Fibroblast of upper back skin (primary cell): ENCODE measurements at places on chromosomes 6 and 20.
A peak's percentile ranks its signal among the peaks of the same experiment; 100 is the strongest.

- DNase-seq = no peak
Observed at GRCh38 chr6:83844170-83844569, 9.0 kb upstream of the RIPPLY2 start.

- DNase-seq = no peak
Observed at GRCh38 chr20:59836767-59837166, 96.7 kb downstream of the SYCP2 start.

- DNase-seq = no peak
Observed at GRCh38 chr6:105880030-105880492, 206.1 kb upstream of the PRDM1 start.

- DNase-seq = peak; percentile 44
Observed at GRCh38 chr6:56314683-56315523, 67.5 kb upstream of the COL21A1 start.

DNA sequence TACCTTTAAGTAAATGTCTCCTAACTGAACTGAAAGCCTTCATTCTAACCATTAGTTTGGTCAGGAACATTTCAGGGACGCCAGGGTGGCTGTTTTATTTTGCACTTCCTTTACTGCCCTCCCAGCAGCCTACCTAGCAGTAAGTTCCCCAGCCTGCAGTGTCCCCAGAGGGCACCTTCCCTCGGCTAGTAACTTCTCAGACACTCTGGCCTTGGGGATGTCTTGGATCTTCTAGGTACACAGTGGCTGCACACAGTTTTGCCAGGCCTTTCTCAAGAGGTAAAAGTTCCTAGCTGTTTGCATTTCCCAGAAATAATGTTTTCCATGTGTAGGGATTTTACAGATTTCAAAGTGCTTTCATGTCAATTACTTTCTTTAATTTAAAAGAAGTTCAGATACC lies 378 bp upstream of the LAMA2 start:
- no peak for DNase-seq

GRCh38 chr20:59032713-59033059 lies 551 bp upstream of the ATP5F1E start:
- DNase-seq = no peak

GRCh38 chr20:14913896-14914620 lies 576.6 kb upstream of the FLRT3 start:
- no peak for DNase-seq

DNA sequence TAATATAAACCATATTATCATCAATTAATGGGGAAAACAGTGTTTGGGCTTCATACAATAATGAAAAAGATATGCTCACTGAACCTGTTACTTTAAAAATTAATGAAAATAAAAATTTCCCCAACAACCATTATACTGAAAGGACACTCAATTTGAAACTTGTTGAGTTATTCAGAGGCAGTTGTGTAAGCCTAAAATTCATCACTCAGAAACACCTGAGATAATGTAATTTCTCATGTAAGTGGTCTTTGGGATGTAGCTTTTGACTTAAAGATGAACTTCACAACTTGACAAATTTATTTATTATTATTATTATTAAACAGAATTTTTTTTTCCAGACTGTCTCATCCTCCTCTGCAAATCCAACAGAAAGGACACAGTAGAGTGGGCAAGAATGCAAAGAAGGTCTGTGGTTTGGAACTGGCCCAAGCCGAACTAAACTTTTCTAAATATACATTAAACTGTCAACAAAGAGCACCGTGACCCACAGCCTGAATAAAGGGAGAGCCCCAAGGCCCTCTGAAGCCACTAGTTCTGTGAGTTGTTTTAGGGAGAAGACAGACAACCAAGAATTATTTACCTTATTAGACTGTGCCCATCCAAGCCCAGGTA lies 32.2 kb upstream of the HEY2 start:
- peak; percentile 9 for DNase-seq

DNA sequence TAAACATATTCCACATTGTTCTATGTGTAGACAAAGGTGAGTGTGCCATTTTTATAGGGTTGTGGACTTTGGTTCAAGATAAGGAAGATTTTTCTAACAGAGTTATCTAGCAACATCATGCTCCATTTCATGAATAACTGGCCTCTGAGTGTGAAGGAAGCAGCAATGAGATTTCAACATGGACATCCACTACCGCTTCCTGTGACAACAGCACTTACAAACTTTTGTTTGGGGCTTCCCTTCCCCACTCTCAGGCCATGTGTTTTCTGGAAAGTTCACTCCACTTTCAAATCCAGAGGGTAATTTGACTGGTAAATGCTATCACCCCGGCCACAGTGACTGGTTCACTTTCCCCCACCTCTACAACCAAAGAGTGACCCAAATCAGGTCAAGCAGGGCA lies 38.1 kb upstream of the PROKR2 start:
- DNase-seq = no peak

- no peak for DNase-seq
Observed at GRCh38 chr6:47041741-47042140, 391 bp downstream of the ADGRF1 start.

- DNase-seq = peak; percentile 45
Observed at GRCh38 chr6:134590449-134590848, 272.5 kb upstream of the SGK1 start.

DNA sequence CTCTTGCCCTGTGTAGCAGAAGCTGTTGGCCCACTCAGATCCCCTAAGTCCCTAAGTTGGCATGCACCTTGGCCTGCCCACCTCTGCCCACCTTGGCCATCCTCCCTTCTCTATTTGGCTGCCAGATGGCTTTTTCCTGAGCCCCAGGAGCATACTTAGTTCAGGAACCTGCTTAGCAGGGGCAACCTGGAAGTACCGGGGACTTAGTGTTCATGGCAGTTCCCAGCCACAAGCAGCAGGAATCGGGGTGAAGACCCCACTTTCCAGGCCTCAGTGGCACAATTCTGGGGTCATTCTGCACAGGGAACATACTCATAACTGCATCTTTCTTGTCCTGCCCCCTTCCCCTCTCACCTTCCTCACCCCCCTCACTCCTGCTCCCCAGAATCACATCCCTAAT lies 158.0 kb upstream of the PMEPA1 start:
- DNase-seq = no peak

GRCh38 chr6:150207931-150208570 lies 65.2 kb downstream of the PPP1R14C start:
- DNase-seq = peak; percentile 87

- DNase-seq = no peak
Observed at GRCh38 chr6:144152334-144152900, 2.1 kb downstream of the STX11 start.
